ENCODE measurements at places on chromosomes 16 and 17.

DNA sequence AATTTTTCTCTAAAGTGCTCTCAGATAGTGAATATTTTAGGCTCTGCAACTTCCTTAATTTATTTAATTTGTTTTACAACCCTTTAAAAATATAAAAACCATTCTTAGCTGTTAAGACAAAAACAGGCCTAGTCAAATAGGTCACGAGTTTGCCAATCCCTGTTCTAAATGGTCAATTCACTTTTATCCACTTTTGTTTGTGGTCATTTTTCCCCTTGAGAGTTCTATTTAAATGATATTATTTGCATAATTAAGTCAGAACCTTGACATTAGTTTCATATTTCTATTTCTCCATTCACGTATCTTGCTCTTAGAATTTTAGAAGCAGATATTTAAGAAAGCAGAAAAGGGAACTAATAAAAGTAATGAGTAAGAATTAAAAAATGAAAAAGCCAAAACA lies 4.0 kb downstream of the AMFR start:
- no peak for DNase-seq

- no peak for DNase-seq
These were observed 19.9 kb upstream of the C16orf78 start for GRCh38 chr16:49353680-49354079.

DNA sequence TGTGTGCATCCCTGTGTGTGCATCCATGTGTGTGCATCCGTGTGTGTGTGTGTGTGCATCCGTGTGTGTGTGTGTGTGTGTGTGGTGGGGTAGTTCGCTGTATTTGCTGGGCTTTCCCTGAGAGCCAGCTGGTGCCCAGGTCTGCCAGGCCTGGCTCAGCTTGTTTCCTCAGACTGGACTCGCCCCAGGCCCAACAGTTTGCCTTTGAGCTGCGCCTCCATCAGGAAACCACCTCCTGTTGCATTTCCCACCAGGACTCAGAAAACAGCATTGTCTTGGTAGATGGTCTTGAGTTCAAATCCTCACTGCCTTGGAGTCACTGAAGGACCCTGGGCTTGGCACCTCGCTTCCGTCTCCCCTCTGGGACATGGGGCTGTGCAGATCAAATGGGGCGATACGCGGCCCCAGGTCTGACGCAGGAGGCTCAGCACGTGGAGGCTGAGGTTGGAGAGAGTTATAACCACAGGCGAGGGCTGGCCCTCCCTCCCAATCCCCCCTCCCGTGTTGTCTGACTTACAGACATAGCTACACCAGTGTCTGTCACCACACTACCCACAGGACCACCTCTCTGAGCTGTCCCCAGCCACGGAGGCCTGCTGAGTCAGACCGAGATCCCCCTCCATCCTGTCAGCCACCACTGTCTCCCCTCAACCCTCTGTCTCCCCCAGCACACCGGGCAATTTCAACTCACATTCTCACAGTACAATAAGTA lies 4.7 kb downstream of the ITGAE start:
- peak; percentile 85 for DNase-seq

- no peak for DNase-seq
These were observed 1.5 kb upstream of the SUMO2 start for GRCh38 chr17:75183999-75184884.

- no peak for DNase-seq
These were observed 251.9 kb upstream of the AXIN2 start for GRCh38 chr17:65813306-65813705.

- DNase-seq, result no peak
These were observed 20.3 kb downstream of the CSNK1D start for GRCh38 chr17:82253179-82253544.

DNA sequence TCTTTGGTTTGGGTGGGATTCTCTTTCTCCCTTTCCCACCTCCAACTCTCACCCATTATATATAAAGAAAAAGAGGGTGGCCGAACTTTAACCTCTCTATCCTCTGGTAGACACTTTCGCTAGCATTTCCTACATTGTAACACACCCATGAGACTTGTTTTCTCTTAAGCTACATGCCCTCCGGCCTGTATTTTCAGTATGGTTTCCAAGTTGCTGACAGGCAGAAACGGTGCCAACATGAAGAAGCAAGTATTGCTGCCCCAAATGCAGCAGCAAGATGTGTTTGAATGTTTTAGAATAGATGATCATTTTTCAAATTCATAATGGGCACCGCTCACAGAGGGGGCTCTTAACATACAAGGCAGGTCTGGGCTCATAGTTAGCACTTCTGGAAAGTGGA lies 18.7 kb upstream of the CYB5B start:
- DNase-seq, result no peak

DNA sequence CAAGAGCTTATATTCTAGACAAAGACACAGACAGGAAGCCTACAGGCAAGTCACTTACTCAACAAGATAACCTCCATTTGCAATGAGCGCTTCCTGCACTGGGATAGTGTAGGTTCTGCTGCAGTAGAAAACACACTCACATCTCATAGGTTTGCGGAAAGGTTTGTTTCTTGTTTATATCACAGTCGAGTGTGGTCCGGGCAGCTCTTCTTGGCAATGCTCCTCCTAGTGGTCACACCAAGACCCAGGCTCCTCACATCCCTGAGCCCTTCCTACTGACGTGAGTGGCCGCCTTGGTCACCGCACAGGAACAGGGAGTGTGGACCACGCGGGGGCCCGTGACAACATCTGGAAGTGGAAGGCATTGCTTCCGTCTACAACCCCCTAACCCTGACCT lies 48.0 kb upstream of the RBFOX3 start:
- DNase-seq, result no peak

- no peak for DNase-seq
These were observed 8.0 kb upstream of the AKTIP start for GRCh38 chr16:53511084-53511402.

GRCh38 chr17:7192271-7192937 lies 13.2 kb upstream of the ASGR1 start:
- no peak for DNase-seq

- DNase-seq, result no peak
These were observed 3.3 kb downstream of the CCL15 start for GRCh38 chr17:35998018-35998545.

- no peak for DNase-seq
These were observed 8.7 kb downstream of the SMTNL2 start for GRCh38 chr17:4593021-4593421.
